ENCODE measurements at places on chromosomes 5 and 9.
A peak's percentile ranks its signal among the peaks of the same experiment; 100 is the strongest.

GRCh38 chr5:115735108-115735998, 81.1 kb downstream of the CDO1 start:
- DNase-seq = peak; percentile 6

GRCh38 chr9:116693233-116693731, 6.2 kb downstream of the TRIM32 start:
- DNase-seq = no peak

DNA sequence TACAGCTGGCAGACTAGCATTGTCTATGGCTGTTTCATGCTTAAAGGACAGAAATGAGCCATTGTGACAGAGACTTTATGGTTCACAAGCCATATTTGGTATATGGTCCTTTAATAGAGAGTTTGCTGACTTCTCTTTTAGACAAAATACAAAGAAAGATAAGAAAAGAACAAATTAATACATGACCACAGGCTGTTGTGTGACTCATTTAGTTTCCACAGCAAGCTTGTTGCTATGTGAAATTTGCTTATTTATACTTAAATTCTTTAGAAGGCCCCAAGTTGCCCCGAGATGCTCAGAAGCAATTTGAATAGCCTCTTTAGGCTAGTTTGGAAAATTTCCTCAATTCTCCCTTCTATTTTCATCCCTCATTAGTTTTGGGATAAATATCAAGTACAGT, 315.3 kb upstream of the RPS23 start:
- DNase-seq = no peak

GRCh38 chr5:91156242-91156641, 226.9 kb downstream of the ARRDC3 start:
- DNase-seq = no peak

DNA sequence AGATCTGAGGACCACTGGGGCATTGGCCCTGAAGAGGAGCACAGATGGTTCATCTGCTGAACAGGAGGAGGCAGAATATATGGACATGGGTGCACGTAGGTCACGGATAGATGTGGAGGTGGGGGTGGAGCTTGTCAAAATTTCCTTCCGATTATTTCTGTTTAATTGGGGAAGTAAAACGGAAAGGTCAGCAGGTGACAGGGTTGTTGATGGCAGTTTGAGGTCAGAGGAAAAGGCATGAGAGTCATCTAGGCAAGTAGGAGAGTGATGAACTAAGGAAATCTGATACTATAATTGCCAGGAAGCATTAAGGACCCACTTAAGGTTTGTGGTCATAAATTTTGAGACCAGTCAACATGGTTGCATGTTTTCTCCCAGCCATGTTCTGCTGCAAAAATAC, 8.4 kb upstream of the FAM81B start:
- DNase-seq = no peak

DNA sequence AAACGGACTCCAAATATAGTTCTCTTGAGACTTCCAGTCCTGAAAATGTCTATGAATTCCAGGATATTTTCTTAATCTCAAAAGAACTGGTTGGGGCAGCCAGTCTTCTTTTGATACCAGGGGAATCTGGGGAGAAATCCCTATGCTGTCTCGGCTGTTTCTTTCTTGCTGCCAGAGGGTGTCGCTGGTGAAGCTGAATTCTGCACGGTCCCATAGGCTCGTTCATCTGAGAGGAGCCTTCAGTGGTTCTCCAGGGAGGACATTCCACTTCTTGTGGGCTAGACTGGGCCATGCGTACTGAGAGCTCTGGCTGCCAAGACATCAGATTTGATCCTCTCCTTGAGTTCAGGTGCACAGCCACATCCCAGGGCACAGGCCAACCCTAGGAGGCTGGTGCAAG, 155.0 kb upstream of the CLINT1 start:
- no peak for DNase-seq

DNA sequence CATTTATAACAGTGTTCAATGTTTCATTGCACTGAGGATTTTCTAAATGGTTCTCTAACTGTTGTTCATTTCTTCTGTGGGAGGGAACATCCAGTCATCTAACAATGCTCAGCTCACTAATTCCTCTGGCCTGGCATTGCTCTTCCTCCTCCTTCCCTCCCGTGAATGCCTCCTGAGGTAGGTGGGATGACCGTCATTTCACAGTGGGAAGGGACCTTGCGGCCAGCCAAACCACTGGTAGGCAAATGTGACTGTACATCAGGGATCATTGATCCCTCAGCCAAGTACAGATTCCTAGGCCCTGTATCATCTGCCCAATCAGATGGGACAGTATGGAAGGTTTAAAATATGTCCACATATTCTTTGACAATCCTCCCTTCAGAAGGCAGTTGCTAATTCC, 23.7 kb upstream of the VDAC1 start:
- DNase-seq = no peak

- no peak for DNase-seq
Observed at GRCh38 chr5:178353461-178353860, 120.9 kb upstream of the PHYKPL start.

- DNase-seq = no peak
Observed at GRCh38 chr9:136268735-136269134, 23.1 kb upstream of the QSOX2 start.

DNA sequence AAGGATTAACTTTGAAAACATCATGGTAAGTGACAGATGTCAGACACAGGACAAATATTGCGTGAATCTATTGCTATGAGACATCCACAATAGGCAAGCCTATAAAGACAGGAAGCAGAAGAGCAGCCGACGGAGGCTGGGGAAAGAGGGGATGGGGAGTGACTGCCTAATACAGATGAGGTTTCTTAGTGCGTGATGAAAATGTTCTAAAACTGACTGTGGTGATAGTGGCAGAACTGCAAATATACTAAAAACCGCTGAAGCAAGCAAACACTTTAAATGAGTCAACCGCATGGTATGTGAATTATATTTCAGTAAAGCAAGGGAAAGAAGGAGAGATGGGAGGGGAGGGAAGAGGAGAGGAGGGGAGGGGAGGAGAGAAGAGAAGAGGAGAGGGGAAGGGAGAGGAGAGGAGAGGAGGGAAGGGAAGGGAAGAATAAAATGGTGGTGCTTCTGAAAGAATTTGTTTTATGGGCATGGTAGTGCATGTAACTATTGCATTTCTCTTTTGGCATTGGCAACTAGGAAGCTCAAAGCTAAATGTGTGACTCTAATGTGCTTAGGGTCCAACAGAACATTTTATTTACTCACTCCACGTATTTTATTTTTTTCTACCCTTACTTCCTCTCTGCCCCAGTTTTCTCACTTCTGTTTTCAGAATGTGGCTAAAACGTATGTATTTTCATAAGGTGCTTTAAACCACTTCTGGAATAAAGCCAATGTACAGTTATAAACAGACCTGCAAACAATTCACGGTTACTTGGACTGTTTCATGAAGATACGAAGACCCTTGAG, 21.3 kb downstream of the AKNA start:
- DNase-seq = no peak

DNA sequence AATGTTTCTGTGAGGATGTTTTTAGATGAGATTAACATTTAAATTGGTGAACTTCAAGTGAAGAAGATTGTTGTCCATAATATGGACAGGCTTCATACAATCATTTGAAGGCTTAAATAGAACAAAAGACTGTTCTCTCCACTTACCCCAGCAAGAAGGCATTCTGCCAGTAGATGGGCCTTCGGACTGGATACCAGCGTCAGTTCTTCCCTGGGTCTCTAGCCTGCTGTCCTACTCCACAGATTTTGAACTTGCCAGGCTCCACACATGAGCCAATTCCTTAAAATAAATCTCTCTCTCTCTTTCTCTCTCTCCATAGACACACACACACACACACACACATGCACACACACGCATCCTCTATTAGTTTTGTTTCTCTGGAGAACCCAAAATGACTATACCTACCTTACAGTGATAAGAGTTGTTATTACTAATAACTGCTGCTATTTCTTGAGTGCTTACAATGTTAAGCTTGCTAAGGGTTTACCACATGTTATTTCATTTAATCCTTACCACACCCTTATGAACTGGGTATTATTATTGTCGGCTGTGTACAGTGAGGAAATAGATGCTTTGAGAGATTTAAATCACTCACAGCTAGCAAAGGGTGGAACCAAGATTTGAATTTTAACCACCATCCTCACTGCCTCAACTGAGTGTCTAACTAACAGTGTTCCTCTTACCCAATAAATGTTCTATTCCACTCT, 19.8 kb upstream of the IQGAP2 start:
- no peak for DNase-seq

- no peak for DNase-seq
Observed at GRCh38 chr9:91536211-91536691, 112.6 kb upstream of the NFIL3 start.

DNA sequence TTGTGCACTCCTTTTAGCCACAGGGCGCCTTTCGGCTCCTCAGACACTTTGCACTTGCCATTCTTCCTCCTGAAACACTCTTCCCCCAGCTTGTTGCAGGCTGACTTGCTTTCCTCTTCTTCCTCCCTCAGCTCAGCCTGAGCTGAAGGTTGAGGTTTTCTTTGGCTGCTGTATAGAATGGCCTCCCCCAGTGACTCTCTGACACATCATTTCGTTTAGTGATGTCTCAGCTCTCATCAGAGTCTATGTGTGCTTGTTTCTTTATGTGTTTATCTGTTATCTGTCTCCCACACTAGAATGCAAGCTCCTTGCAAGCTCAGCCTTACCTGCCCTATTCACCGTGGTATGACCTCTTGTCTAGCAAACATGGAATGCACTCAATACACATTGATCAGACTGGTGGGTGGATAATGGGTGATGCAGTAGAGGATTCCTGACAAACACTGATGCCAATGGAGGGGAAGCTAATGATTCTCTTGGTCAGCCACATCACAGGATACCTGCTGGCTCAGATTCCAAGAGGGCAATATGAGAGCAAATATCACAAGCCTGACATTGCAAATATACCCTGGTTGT, 112.9 kb upstream of the STC2 start:
- no peak for DNase-seq

DNA sequence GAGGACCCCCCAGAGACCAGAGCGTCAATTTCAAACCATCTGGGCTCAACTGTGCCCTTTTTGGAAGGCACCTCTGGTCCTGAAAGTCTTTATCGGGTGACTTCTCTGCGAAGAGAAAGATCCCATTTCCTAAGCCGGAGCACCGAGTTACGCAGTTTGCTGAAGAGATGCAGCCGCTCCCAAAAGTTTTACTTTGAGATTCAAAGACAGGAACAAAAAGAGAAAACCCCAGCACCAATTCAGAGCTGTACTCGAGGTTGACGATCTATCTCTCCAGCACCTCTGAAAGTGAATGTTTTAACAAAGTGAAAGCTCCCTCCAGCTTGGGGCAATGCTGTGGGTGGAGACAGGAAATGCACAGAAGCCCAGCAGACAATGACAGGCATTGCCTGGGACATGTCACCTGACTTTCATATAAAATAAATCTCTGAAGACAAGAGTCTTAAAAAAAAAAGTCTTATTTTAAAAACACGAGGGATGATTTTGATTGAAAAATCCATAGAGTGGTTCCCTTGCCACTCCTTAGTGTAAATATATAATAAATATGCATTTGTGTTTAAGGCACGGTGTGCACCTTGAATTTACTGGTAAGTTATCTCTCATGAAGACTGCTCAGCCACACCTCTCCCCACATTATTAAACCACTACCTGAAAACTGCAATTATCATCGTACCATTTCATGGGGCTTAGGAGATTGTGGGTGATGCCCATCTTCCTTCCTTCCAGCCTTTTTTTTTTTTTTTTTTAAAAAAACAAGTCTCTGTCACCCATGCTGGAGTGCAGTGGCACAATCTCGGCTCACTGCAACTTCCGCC, 79.9 kb downstream of the FNBP1 start:
- no peak for DNase-seq

- no peak for DNase-seq
Observed at GRCh38 chr9:127567035-127567729, 44.9 kb upstream of the STXBP1 start.

DNA sequence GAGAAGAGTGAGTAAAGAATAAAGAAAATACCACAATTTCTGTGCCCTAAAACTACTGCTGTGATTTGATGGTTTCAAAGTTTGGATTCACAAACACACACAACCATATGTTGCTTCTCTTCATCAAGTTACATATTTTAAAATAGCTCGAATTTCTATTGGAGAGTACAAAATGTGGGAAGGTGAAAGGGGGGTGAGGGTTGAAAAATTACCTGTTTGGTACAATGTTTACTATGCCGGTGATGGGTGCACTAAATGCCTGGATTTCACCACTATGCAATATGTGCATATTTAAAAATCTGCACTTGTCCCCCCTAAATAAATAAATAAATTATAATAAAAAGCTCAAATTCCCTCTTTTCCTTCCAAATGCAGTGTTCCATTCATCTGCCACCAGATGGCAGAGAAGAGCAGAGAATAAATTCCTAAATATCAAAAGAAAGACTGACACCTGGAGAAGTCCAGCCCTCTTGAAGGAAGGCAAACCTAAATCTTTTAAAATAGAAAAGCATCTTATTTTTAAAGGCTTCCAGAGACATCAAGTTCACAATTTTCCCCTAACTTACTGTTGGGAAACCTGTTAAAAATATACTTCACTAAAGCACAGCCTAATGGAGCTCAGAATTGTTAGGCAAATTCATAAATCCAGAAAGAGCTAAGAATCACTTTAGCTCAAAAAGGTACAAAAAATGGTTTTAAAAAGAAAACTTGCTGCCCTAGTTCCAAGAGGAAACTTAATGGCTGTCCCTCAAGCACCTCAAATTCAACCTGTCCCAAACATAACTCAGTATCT, 24.8 kb upstream of the HNRNPA0 start:
- DNase-seq = no peak

DNA sequence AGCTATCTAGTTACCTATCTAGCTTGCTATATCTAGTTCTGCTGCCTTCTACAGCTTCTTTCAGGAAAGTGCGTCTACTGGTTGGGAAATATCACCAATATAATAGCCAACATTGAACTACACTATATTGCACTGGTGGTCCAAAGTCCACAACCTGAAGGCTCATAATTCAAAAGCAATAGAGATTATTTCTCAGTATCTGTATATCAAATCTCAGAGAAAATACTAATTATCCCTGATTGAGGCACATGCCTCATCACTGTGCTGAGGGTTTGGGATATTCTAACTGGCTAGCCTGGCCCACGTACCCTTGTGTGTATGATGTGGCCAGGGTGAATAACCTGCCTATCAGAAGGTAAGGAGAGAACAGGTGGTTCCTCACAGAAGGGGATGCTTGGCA, 53.8 kb downstream of the SH3RF2 start:
- DNase-seq = no peak

DNA sequence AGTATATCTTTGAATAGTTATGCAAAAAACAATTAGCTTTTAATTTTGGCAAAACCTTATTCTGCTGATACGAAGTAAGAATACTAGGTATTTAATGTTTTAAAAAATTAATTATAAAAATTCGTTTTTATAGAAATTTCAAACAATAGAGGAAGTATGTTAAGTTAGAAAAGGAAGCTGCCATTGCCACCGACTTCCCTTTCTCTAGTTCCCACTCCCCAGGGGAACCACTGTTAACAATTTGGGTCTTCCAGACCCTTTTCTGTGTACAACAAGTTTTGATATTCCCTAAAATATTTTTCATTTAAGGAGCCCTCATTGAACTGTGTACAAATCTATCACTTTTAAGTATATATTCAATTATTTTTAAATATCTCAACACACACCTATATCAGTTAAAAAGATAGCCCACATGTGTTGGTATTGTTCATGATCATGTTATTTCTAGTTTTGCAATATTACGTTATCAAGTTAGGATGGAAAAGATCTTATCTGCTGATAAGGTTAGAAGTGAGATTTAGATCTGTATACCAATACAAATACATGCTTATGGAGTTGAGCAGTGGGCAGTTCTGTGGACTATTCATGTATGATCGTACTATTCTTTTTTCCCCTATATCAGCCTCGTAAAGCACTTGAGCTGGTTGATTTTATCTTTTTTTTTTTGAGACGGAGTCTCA, 25.9 kb downstream of the NDFIP1 start:
- DNase-seq = no peak
